ENCODE measurements at places on chromosomes 12 and 14.

- DNase-seq, result peak; percentile 69
Measured at GRCh38 chr14:93431036-93431670, 414 bp downstream of the UNC79 start.

DNA sequence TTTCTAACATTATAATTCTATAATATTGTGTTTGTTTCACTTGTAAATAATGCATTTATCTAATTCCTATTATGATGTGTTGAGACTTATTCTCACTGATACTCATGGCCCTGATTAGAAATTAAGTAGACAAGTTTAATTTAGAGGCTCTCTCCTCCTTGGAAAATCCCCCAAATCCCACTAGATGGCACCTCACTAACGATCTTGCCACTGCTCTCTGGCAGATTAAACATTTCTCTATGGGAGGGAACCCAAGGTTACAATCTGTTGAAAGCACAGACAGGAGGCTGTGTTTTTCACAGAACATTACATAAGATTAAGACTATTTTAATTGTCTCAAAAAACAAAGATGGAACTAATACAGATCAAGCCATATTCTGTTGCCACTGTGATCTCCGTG is 318.7 kb downstream of the LRFN5 start:
- DNase-seq, result no peak

DNA sequence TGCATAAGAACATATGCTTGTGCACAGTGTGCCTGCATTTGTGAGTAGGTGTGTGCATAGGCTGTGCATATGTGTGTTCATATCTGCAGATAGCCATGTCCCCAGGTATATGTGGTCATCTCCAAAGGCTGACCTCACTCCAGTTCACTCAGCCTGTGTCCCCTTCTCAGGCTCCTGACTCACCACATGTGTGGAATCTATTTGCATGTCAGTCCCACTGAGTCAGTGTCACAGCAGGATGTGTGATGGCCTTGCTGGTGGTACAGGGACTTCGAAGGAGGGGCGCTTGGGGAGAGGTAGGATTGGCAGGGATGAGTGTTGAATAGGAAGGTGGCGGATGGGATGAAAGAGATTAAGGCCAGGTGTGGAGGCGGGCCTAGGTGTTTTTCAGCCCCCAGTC is 35.5 kb downstream of the KRT80 start:
- DNase-seq, result no peak

- DNase-seq, result no peak
Measured at GRCh38 chr12:45914090-45914489, 76.3 kb downstream of the SCAF11 start.

- no peak for DNase-seq
Measured at GRCh38 chr14:59510001-59510400, 25.7 kb downstream of the JKAMP start.

DNA sequence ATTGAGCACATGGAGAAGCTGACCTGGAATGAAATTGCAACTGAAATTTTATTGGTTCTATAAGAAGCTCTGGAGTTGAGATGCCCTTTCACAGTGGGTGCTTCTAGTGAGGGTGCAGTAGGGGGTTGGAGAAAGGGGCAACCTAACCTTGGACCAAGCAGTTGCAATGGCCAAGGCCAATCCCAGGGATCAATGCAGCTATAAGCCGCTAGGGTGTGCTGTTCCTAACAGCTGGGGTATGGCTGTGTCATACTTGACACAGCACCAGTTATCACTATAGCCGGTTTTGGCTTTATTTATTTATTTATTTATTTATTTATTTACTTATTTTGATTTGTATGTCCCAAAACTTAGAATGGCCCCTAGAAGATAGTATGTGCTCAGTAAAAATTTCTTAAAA is 505.9 kb downstream of the FLRT2 start:
- no peak for DNase-seq

- no peak for DNase-seq
Measured at GRCh38 chr12:92047393-92047826, 98.2 kb downstream of the BTG1 start.

DNA sequence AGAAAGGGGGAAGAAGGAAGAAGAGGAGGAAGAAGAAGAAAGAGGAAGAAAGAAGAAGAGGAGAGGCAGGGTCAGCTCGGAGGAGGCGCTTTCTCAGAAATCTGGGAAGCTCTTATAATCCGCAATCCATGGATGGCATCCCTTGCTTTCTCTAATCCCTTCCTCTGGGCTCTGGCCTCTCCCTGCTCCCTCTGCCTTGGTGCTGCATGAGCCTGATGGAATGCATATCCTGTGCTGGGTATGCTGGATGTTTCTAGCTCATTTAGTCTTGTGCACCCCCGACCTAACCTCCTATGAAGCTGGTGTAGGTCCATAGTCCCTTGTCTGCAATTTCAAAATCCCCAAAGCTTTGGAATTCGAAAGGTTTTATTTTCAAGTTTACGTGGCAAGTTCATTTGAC is 94.2 kb upstream of the MYL2 start:
- no peak for DNase-seq

- DNase-seq, result no peak
Measured at GRCh38 chr14:23025151-23025814, 9.4 kb downstream of the PSMB5 start.

GRCh38 chr12:5264006-5264405 is 167.9 kb upstream of the NTF3 start:
- DNase-seq, result no peak

GRCh38 chr12:109682708-109683060 is 30.9 kb upstream of the FAM222A start:
- no peak for DNase-seq

DNA sequence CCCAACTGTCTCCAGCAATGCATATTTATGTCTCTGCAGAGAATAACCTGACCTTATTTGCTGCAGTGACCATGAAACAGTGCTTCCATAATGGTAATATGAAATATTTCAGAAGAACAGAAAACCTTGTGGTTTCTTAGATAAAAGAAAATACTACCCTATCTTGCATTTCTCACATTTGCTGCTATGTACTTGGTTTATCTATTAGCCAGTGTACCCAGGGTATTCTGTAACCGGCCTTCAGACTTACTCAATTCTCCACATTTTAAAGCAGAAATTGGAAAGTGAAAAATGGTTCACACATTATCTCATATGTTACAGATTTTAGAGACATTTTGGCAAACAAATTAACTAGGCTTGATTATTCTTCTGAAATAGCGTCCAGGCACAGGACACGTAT is 57.9 kb upstream of the CCDC91 start:
- no peak for DNase-seq

DNA sequence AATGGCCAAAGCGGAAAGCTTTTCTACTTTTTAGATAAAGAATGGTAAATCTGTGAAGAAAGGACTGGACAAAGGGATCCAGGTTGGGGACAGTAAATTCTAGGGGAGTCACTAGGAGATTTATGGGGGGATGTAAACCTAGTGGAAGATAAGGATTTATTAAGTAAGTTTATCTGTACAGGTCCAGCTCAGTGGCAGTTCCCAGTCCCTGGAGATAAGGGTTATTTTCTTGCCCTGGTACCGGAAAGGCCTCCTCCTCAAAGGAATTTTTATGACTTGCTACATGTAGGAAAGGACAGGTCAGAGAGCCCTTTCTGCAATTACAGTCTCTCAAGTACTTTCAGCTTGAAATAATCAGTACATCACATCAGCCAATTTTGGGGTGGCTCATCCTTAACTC is 72.6 kb upstream of the BICD1 start:
- no peak for DNase-seq

DNA sequence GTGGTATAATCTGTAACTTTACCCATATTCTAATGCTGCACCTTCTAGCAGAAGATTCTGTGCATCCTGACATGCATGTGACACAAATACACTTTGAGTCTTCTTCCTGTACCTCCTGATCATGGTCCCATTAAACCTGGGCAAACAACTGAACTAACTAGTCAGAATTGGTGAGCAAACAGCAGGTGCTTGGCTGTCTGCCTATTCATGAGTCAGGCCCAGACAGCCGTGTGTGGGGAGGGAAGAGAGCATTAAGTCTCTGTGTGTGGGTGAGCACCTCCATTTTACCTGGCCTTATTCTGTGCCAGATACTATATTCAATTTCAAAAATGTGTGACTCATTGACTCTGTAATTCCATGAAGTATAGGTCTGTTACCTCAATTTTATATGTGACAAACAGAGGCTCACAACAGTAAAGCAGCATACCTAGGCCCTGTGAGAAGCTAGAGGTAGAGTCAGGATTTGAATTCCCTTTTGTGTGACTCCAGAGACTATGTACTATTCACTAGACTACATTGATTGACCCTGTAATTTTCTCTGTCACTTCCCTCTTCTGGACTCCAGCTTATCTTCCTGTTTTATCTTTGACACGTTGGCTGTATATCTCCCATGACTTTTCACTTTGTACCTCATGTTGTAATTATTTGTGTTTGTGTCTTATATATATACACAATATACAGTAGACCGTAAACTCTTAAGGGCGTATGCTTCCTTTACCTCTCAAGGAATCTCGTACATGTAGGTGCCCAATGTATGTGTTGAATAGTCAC is 32.2 kb downstream of the SUSD6 start:
- DNase-seq, result no peak

DNA sequence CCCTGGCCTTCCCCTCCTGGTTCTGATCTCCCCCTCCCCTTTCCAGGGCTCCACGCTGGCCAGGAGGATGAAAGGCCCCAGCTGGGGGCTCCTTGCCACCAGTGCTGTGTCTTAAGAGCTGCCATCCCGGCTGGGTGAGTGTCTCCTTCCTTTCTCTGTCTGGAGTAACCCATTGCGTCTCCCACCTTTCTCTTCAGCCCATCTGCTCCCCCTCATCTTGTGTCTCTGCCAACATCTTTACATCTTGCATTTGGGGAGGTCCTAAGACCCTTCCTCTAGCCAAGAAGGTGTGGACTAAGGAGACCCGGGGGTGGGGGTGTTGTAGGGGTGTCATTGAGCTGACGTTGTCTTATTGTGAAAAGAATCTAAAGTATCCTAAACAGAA is 505 bp downstream of the BCL2L2 start:
- DNase-seq, result no peak

DNA sequence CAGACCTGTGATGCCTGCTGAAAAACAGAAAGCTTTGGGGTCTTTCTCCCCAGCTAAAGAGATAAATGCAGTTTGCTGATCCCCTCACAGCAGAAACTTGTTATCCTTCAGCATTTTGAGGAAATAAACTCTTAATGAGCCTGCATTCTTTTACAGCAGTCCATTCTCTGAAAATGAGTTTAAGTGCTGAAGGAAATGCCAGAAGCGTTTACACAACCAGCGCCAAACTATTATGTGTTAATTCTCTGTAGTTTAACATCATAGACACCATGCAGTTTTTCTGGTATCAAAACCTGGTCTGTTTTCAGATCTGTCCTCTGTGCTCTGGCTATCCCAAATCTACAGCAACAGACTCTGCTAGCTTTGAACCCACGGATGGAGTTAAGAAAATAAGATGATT is 291.3 kb downstream of the NPAS3 start:
- DNase-seq, result no peak

DNA sequence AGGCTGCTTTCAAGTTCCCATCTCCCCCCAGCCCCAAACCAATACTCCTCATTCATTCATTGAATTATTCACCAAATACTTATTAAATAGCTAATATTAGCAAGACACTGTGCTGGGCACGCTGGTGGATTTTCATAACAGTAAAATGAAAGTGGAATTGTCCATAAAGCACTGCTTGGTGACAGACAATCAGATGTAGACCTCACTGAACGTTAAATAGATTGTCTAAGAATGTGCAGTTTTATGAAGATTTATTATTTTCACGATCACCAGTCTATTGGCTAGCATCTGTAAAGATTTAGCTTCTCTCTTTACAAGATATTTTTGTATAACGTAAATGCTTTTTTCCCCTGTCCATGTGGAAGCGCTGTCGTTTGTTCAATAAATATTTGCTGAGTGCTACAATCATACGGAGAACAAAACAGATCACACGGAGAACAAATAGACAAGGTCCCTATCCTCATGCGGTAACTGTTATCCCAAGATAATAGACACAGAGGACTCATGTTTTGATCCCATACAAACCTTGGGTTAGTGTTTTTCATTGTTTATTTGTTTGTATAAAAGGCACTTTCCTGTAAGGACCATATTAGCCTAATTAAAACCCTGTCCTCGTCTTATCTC is 397.6 kb downstream of the BCAT1 start:
- no peak for DNase-seq

GRCh38 chr12:19855851-19856250 is 416.6 kb downstream of the AEBP2 start:
- no peak for DNase-seq

DNA sequence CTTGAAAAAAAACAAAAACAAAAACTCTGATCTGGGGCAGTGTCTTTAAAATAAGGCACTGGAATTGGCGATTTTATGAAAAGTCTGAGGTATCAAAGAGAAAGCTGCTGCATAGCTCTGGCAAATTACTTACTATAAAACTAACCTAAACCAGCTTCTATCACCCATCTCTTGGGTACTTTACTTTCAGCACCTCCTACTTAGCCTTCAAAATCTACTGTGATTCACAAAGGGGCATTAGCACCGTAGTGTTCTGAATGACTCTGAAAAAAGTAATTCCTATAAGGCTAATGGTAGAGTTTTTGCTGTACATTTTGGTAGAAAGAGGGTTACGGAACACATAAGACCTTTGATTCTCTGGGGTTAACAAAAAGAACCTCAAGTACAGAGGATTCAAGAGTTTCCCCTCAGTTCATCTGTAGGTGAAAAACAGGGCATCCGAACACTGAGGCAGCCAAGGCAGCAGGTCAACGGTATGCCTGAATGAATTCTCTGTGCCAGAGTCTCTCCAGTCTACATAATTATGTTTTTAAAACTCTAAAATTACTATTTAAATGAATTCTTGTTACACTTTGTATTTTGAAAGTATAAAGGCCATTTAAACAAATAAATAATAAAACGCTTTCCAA is 101.5 kb downstream of the ELK3 start:
- no peak for DNase-seq

DNA sequence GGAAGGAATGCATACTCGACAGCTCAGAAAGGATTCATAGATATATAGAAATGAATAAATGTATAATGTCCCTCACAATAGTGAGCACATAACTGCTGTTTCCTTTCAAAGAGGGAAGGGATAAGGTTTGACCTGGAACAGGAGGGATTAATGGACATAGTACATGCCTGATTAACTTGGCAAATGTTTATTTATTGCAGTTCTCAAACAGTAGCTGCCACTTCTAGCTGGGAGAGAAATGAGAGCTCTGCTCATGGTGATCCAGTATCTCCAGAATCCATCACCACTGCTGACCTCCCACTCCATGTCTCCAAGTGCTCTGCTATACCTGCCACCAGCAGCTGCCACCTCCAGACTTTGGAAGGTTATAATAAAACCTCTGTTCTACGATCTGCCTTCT is 108.1 kb downstream of the LRIG3 start:
- DNase-seq, result no peak

- DNase-seq, result no peak
Measured at GRCh38 chr12:77214136-77214535, 148.8 kb upstream of the E2F7 start.

DNA sequence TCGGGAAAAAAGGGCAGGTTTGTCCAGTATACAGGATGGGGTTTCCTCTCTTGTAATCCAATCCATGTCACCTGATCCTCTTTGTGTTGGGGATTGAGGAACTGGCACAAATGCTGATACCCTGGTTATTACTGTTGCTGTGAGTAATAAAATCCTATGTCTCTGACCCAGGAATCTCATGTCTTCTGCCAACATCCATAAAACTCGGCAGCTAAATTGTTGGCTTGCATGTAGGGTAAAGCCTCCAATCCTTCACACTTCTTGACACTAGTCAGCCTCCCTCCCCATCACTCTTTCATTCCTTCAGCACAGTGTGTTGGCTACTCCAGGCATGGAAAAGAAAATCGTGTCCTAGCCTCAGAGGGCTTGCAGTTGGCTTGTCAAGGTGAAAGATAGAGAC is 9.2 kb upstream of the NOS1 start:
- DNase-seq, result no peak
